ENCODE measurements at places on chromosomes 1 and 21.

GRCh38 chr21:31514598-31514997, 144.9 kb upstream of the SOD1 start:
- no peak for DNase-seq

DNA sequence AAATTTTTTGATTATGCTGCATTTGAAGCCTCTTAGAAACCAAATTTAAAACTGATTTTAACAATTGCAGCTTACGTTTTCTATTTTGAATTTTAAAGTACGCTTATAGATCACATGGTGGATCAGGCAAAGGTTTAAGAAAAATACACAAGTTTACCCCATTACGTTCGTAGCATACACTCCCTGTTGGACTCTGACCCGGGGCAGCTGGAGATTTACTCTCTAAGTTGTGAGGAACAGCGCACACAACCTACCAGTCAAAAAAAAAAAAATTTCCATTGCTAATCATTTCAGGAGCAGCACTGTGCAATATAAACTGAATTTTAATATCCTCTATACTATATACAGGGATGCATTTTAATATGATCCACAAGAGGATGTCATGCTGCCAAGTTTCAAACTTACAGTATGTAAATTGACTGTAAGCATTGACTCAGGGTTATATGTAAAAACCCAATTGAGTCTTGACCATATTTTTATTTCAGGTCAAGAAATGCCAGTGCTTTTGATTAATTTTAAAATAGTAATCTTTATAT, 20.4 kb downstream of the CSDE1 start:
- DNase-seq, result no peak

- DNase-seq, result no peak
Measured at GRCh38 chr1:218464871-218465270, 119.7 kb downstream of the TGFB2 start.

DNA sequence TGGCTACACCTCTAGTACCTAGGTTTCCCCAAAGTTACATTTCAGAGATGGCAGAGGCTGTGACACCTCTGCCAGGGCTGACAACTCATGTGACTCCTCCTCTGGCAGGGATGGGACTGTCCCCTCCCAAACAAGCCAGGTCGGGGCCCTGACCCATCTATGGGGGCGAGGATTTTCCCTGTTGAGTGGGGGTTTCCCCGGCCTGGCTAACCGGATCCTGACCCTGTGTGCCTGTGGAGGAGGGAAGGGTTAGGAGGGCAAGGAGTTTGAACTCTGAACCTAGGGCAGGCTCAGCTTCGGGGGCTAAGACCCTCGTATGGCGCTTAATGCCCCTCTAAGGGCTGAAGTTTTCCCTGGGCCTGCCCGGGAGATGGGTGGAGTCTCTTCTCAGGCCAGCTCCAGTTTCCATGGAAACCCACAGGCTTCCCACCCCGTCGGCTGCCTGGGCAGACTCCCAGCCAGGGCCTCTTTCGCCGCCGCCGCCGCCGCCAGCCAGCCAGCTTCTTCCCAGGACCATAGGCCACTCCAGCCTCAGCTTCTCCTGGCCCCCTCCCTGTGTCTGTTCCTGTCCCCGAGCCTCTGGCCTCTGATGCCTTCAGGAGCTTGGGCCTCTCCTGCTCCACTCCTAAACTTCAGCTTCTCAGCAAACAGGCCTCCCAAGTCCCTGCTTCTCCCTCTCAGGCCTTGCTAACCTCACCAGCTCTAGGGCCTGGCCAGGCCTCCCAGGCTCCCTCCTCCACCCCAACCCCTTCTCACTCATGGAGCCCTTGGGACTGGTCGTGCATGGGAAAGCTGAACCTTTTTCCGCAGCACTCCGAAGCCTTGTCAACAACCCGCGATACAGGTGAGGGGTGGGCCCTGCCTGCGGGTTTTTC, at the start of gene BTBD19:
Gene BTBD19, plus strand, starts transcription at position 461 of the 875 bp plus-strand sequence. Its CDS starts 298 bp downstream, at position 759.
- DNase-seq, result no peak

- no peak for DNase-seq
Measured at GRCh38 chr21:38470755-38471154, 27.5 kb downstream of the ERG start.

GRCh38 chr1:118321840-118322239, 136.8 kb upstream of the SPAG17 start:
- DNase-seq, result no peak

GRCh38 chr1:92708368-92708950, 76.4 kb downstream of the EVI5 start:
- no peak for DNase-seq

DNA sequence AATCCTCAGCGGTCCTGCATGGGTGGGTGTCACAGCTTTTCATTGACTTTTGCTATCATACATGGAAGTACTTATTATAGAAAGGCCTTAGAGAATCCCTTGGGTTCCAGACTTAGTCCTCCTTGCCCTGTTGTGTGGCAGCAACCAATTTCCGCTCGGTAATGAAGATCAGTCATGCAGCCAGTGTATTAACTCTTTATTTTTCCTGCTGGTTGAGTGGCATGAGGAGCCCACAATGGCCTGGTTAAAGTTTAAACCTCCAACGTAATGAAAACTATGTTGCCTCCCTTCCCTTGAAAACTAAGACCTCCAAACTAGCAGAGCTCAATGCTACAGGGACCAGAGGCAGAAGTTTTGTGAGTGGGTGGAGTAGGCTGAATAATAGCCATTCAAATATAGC, 20.0 kb downstream of the CITED4 start:
- DNase-seq, result no peak

- no peak for DNase-seq
Measured at GRCh38 chr1:66214901-66215300, 319.1 kb upstream of the SGIP1 start.

DNA sequence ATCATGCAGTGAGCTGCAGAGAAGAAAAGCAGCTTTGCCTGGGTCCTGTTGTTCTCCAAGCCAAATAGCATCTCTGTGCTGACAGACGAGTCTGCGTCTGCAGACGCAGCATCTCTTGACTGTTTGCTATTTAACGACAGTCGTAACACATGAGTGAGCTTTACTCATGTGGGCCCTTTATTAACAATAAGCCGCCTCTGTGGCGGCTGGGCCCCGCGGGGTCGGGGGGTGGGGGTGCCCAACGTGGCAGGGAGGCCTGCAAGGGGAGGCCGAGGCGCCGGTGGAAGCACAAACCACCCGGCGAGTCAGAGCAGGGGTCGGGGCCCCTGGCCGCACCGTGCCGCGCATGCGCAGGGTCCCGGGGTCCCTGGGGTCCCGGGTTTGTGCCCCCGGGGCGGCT, 435.1 kb downstream of the KIF26B start:
- DNase-seq, result no peak

GRCh38 chr1:15559189-15559810, 25.6 kb downstream of the AGMAT start:
- DNase-seq, result no peak

GRCh38 chr21:42424914-42425541, 21.3 kb downstream of the UBASH3A start:
- no peak for DNase-seq

GRCh38 chr1:100188617-100189016, 10.6 kb upstream of the LRRC39 start:
- no peak for DNase-seq

DNA sequence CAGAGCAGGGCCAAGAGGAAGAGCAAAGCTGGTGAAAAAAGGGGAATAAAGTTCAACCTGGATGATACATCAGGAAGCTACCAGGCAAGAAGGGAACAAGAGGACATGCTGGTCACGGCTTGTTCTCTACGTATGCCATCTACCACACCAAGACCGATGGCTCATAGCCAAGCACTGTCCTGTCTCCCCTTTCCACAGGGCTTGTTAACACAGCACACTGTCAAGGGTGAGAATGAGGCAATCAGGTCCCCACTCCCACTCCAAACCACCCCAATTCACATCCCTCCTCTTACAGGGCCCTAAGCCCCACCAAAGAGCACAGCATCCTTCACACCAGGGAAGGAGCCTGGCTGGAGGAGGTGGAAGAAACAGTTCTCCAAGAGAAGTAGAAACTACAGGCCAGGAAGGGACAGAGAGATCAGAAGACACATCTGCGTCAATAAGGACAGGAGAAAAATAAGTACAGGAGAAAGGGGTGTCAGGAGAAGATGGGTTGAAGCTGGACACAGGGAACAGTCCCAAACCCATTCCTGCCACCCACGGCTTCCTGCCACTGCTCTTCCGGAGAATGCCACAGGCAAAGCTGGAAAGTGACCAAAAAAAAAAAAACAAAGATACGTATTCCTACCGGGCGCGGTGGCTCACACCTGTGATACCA, 923 bp upstream of the SHC1 start:
- DNase-seq, result no peak

DNA sequence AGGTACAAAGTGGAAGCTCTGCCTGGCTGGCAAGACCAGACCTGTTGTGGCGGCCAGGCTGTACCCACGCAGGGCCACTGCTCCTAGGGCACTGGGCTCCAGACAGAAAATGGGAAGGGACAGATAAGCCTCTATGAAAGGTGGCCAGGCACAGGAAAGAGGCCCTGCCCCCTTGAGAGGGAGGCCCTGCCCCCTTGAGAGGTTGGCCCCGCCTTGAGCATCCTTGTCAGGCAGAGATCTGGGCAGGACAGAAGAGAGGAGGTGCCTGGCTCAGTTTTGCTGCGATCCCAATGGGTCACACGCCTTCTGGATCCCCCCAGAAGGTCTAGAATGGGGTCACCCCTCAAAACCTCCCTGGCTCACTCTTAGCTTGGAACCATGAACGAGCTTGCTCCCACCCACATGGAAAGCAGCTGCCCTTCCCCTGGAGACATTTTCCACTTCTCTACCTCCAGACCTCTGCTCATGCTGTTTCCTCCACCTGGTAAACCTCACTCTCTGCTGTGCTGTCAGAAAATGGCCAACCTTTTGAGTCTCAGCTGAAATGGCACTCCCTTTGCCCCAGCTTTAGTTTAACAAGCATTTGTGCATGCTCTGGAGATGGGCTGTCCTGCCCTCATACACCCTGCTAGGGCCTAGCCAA, 17.5 kb upstream of the ECE1 start:
- DNase-seq, result no peak

- no peak for DNase-seq
Measured at GRCh38 chr1:233905416-233906051, 1.1 kb downstream of the SLC35F3 start.
